Central memory CD4-positive, alpha-beta T cell (primary cell): ENCODE measurements at places on chromosomes 3 and 15.
A peak's percentile ranks its signal among the peaks of the same experiment; 100 is the strongest.

DNA sequence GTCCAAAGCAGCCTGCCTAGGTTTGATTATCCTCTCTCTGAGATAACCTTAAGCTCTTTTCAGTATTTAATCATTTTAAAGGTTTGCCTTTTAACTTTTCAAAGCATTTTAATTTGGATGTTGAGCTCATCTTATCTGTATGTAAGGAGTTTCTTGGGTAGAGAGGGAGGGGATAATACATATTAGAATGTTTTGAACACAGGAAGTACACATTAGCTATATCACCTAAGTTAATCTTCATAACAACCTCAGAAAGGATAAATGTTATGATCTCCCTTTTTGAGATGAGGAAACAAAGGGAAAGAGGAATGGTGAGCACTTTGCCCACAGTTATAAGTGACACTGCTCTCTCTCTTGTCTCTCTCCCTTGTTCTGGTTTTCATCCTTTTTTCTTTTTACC lies 2.2 kb upstream of the CD47 start:
- DNase-seq, result peak; percentile 33

- DNase-seq, result no peak
Measured at GRCh38 chr15:34620814-34621213, 37.4 kb upstream of the GOLGA8B start.

DNA sequence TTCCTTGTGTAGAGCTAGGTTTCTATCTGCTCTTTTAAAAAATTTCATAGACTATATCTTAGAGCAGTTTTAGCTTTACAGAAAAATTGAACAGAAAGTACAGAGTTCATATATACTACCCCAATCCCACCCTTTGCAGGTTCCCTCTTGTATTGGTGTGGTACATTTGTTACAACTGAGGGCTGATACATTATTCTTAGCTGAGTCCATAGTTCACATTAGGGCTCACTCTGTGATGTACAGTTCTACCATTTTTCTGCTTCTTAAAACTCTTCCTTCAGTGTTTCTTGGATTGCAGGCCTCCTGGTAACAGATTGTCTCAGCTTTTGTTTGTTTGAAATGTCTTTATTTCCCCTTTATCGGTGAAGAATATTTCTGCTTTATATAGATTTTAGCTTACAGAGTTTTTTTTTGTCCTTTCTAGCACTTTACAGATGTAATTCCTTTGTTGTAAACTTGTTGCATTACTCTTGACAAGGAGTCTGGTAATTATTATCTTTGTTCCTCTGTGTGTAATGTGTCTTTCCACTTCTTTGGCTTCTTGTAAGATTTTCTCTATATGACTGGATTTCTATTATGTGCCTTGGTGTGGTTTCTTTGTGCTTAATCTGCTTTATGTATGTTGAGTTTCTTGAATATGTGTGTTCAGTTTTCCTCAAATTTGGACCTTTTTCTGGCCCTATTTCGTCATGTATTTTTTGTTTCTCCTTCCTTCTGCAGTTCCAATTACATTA lies 25.3 kb downstream of the MEF2A start:
- DNase-seq, result no peak

DNA sequence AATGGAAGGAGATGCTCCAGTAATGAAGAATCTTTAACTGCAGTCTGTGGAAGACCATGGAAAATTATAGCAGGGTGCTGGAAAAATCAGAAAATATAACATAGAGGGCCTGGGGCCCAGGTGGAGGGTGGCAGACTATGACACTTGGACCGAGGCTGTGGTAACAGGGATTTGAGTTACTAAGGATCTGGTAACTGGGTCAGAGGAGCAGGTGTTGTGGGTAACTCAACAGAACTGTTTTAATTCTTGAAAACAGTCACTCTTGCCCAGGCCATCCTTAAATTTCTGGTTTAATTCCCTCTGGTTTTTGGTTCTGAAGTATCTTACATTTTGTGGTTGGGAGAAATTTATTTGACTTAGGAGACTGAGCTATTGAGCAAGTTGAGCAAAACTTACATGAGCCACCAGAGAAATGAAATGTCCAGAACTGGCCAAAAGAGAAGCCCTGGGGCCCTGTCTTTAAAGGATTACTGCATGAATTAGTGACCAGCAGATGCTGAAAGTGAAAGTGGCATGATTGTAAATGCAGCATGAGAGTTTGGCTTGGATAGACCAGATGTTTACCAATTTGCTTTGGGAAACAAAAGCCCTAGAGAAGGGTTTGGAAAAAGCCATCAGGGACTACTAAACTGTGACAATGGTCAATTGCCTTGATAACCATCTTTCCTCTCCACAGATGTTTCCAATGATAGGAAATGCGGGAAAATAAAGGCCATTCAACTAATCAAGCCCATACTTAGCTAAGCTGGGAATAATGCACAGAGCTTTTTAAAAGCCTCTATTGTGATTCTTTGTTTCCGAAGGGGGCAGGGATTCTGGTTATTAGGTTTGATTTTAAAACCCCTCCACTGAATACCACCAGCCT lies 374.9 kb upstream of the TGFBR2 start:
- no peak for DNase-seq

- no peak for DNase-seq
Measured at GRCh38 chr3:147758771-147759170, 349.6 kb downstream of the ZIC1 start.

- no peak for DNase-seq
Measured at GRCh38 chr15:63979262-63979793, 67.0 kb downstream of the DAPK2 start.

GRCh38 chr15:41292521-41292920 lies 39.9 kb downstream of the OIP5 start:
- DNase-seq, result no peak

DNA sequence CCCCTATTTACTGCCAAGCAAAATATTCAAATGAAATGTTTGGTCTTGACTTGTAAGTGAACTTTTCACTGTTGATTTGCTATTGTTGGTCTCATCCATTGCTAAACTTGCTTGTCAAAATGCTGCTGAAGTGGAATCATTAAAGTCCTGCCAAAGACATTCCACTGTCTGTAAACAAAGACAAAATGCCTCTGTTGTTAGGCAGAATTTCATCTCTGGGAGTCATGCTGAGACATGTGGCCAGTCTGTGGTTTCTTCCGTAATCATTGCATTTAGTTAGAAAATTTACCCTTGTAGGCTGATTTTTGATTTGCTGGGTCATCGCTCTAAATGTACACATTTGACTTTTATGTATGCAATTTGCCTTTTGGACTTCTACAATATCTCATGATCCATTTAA lies 577.7 kb downstream of the MECOM start:
- DNase-seq, result no peak
